ENCODE measurements at places on chromosomes 4 and X. TPM values are rescaled to one million over a fixed set of nuclear protein-coding genes. Genes with fewer than 3 reads are reported as not detected.

XAGE1A gene
- polyA plus RNA-seq, result not detected

DNA sequence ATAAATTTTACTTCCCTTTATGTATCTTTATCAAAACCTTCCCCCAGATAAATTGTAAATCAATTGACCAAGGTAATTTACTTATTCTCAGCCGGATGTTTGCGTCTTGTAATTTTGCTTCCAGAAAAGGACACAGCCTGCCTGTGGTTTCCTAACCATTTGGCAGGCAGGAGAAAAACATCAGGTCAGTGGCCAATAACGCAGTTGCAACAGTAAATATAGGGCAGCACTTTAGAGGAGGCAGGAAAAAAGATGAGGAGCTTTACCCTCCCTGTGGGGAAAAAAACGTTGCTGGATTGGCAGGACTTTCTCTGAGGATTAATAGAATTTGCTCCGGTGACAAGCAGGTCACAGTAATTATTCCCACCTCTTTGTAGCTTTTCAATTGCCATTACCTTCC lies 2618.1 kb downstream of the ARAP2 start:
- no peak for DNase-seq

GALNTL6 gene
- 0.09 TPM for polyA plus RNA-seq

- DNase-seq, result no peak
These were observed 17.1 kb upstream of the ARHGEF6 start for GRCh38 chrX:136797787-136798186.

- no peak for DNase-seq
These were observed 104.3 kb downstream of the DCTD start for GRCh38 chr4:182812916-182813315.

PDLIM3 gene
- polyA plus RNA-seq, result not detected

GRCh38 chrX:68534691-68535090 lies 35.8 kb downstream of the YIPF6 start:
- no peak for DNase-seq

- DNase-seq, result no peak
These were observed 23.1 kb downstream of the ATP11C start for GRCh38 chrX:139909712-139910111.

- DNase-seq, result no peak
These were observed 74.6 kb downstream of the ANAPC4 start for GRCh38 chr4:25451676-25452075.

MAGEA1 gene
- not detected for polyA plus RNA-seq

PGM2 gene
- polyA plus RNA-seq, result 10.5 TPM

DNA sequence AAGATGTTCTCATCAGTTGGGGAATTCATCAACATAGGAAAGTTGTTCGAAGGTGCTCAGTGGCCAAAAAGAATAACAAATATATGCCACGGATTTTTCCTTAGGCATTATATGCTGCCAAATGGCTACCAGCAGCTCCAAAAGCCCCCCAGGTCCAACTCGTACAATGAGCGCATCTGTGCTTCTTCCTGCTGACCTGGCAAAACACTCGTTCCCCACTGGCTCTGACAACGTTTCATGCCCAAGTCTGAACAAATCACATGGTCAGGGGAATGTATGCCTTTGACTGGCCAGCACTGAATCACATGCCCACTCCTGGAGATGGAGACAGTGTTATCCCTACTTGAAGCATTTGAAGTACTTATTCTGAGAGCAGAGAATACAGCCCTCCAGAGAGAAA lies 59.9 kb upstream of the SPP1 start:
- DNase-seq, result no peak

GRCh38 chrX:132093239-132093860 lies 34.5 kb downstream of the FRMD7 start:
- no peak for DNase-seq

SHROOM3 gene
- polyA plus RNA-seq, result not detected

DNA sequence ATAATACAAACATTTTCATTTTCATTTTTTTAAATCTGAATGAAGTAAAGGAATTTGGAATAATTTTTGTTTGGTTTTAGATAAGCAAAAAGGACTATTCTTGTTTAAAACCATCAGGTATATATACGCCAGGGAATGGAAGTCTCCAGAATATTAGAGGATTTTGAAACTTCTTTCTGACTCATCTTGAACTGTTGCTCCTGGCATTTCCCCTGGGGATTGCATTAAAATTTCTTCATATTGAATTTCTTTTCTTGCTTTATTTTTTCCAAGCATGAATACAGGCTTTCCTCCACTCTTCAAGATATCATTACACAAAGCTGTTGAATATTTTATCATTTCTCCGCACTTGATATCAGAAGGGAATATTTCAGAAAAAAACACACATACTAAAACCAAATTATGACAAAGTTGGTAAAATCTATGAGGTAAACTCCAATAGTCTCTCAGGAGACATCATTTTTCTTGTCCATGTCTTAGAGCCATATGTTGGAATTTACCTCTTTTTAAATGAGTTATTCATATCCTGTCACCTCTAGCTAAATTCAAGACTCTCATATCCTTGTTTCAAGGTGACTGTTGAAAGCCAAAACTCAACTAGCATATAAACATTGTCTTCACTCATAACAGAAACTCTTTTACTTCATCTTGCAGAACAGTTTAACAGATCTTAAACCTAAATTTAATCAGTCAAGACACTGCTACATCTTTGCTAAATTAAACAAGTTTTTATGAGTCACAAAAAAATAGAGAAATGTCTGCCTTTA lies 20.7 kb upstream of the CSN1S1 start:
- DNase-seq, result no peak

DCX gene
- polyA plus RNA-seq, result not detected

GRCh38 chrX:139203651-139204570 lies 326.6 kb upstream of the F9 start:
- DNase-seq, result no peak

DNA sequence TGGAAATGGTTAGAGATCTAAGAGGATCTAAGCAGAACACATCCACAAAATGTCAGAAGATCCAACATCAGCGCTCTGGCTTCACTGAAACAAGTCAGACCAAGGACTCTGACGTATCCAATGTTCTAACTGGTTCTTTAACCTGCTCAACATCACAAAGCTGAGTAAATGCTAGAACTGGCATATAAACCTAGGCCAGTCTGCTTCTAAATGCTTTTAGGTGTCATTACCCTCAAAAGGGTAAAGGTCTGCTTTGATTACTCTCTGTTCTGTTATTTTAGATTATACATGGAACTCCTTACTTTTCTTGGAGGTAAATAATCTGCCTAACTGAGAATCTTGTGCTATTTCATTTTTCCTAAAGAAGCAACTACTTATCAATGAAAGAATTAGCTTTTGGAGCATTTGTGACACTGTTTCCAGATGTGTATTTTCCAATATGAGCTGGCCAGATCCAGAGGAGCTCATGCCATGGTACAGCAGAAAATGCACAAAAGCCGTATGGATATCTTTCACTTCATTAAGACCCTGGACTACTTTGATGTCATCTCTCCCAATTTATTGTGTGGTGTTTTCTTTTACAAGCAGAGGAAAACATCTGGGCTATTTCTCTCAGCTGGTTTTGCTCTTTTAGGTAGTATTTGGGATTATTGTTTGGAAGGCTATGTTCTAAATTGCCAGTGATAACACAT lies 123.5 kb downstream of the RASGEF1B start:
- DNase-seq, result no peak

DNA sequence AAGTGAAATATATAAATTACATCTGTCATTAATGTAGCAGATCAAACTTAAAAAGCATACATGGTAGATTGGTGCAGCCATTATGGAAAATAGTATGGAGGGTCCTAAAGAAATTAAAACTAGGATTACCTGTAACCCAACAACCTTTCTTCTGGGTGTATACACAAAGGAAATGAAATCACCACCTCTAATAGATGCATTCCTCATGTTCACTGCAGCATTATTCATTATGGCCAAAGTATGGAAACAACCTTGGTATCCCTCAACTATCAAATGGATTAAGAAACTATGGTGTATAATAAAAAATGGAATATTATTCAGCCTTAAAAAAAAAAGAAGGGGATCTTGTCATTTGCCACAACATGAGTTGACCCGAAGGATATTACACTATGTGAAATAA lies 13.7 kb downstream of the WDFY3 start:
- DNase-seq, result no peak

GRCh38 chr4:83639849-83640493 lies 104.1 kb downstream of the GPAT3 start:
- DNase-seq, result peak; percentile 51

DNA sequence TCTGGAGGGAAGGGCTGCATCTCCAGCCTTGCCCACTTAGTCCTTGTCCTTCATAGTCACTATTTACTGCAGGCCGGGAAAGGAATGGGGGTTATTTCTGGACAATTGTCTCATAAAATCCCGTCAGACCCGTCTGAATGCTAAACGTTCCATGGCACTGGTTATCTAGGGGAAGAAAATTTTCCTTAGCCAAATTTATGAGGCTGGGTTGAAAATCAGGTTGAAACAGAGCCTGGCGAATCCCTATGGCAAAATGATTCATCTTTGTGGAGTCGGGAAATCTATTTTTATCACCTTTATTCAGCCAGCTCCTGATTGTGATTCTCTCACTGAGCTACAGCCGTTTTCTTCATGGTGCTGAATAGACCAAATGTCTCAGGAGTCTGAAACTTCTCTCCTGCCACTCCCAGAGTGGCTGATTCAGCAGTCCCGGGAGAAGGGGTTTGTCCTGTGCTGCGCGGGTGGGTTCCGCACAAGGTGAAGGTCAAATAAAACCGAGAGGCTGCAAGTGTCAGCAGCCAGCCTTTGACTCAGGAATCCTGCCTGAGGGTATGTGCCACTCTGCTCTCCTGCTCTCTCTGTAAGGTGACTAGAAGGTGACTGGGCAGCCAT lies 1.0 kb downstream of the LIMCH1 start:
- DNase-seq, result no peak

- DNase-seq, result no peak
These were observed 321.7 kb upstream of the FSTL5 start for GRCh38 chr4:162485486-162485885.

- DNase-seq, result no peak
These were observed 32.2 kb downstream of the TBC1D14 start for GRCh38 chr4:6941796-6942195.

ODAPH gene
- polyA plus RNA-seq, result not detected

GRCh38 chr4:90727938-90728337 lies 600.7 kb downstream of the CCSER1 start:
- DNase-seq, result no peak

DNA sequence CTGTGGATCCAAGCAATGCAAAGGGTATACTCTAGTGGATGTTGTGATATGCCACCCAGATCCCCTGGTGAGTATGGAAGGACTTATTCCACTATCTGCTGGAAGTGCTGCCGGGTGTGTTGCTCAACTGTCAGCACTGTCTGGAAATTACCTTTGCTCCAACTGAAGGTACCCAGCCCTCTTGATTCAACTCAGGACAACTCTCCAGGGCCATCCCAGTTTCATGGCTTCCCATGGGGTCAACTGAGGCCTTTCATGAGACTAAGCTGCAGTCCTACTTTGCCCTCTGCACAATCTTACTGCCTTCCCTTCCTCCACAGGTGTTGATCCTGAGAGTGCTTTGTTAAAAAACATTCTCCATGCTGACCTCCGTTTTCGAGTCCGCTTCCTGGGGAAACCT lies 99.8 kb downstream of the SPRY1 start:
- DNase-seq, result no peak

GRCh38 chr4:54840992-54841768 lies 183.4 kb downstream of the KIT start:
- no peak for DNase-seq

DNA sequence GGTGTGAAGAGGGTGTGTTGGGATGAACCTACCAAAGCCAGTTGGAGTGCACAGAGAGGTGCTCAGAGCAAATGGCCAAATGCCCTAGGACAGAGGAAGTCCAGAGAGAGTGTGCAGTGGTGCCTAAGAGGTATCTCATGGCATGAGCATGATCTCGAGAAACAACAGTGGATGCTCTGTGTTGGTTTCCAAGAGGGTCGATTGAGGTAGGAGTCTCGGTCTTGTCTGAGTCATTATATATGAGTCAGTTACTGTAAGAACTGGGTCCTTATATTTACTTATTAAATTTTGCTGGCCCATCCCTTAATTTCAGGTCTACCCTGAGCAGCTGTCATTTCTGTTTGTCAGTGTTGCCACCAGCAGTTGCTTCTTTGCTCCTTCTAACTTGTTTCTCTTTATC lies 86.6 kb upstream of the TMEM150C start:
- no peak for DNase-seq

DNA sequence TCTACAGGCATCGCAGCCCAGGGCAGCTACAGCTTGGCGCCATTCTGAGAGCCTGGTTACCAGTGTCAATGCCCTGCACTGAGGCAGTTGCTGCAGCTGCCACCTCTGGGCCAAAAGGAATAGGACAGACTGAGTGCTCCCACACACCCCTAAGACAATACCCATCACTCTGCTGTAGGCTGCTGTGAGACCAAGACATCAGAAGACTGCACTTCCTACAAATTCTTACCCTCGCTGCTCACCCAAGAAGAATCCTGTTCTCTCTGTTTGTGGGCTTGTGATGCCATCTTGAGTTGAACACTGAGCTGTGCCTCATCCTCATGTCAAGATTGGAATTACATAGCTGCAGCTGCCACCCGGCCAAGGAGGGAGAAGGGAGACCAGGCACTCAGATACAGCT lies 1847.0 kb upstream of the PCDH10 start:
- DNase-seq, result no peak

DNA sequence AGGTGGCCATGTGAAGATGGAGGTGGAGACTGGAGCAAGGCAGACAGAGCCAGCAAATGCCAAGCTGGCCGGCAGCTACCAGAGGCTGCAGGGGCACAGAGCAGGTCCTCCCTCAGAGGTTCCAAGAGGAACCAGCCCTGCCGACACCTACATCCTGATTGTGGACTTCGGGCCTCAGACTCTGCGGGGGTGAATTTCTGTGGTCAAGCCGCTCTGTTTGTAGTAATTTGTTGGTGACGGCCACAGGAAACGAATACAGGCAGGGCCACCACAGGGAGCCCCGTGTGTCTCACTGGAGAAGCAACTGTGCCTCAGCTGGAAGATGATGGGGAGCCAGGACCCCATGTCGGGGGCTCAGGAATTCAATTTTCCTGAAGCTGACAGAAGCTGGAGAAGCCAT lies 28.3 kb downstream of the ZFYVE28 start:
- no peak for DNase-seq

SSX4B gene
- polyA plus RNA-seq, result not detected

GRCh38 chrX:48800574-48801279 lies 1.1 kb upstream of the HDAC6 start:
- no peak for DNase-seq

DNA sequence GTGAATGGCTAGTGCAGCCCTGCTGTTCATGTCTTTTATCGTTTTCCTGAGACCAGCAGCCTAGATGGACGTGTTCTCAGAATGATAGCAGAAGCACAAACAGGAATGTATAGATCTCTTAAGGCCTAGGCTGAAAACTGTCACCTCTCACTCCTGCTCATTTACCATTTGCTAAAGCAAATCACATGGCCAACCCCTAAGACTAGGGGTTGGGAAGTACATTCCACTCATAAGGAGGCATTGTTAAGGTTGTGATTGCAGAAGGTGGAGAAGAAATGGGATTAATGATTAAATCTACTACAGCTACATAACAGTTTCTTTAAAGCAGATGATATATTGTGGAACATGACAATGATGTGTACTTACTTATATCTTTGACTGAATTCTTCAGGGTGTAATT lies 536.8 kb upstream of the FTHL17 start:
- DNase-seq, result no peak

- DNase-seq, result no peak
These were observed 9.1 kb downstream of the SYN1 start for GRCh38 chrX:47610511-47610910.

- no peak for DNase-seq
These were observed 14.7 kb upstream of the CBR4 start for GRCh38 chr4:169024762-169025161.

GRCh38 chr4:69787879-69788278 lies 27.5 kb upstream of the SULT1B1 start:
- no peak for DNase-seq

GRCh38 chrX:22220941-22221340 lies 51.8 kb upstream of the CBLL2 start:
- DNase-seq, result no peak

- no peak for DNase-seq
These were observed 30.1 kb upstream of the AFF2 start for GRCh38 chrX:148470324-148470723.

Measured in naive B cell (primary cell).